ENCODE measurements at places on chromosomes 3 and 15.

GRCh38 chr15:41774062-41774881, at the start of gene MAPKBP1:
TSS of gene MAPKBP1 (plus strand) at chr15:41774484. CDS start at chr15:41775276, 792 bp downstream.
- DNase-seq = peak; percentile 96

- DNase-seq = no peak
These were observed 237.4 kb upstream of the UMPS start for GRCh38 chr3:124492824-124493223.

DNA sequence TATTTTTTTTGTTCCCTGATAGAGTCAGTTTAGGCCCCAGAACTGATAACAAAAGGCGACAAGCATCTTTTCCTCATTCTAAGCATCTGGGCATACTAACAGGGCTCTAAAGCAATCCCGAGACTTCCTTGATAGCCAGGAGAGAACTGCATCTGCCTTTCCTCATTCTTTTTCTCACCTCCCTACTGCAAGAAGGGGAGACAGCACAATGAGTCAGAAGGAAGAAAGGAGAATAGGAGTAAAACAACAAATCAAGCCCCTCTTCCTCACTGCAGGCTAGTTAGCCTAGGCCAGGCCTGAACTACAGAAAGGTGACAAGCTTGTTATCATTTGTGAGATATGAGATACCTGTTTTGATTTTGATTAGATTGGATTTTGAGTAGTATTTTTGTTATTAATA, 97.9 kb downstream of the NAALADL2 start:
- no peak for DNase-seq

DNA sequence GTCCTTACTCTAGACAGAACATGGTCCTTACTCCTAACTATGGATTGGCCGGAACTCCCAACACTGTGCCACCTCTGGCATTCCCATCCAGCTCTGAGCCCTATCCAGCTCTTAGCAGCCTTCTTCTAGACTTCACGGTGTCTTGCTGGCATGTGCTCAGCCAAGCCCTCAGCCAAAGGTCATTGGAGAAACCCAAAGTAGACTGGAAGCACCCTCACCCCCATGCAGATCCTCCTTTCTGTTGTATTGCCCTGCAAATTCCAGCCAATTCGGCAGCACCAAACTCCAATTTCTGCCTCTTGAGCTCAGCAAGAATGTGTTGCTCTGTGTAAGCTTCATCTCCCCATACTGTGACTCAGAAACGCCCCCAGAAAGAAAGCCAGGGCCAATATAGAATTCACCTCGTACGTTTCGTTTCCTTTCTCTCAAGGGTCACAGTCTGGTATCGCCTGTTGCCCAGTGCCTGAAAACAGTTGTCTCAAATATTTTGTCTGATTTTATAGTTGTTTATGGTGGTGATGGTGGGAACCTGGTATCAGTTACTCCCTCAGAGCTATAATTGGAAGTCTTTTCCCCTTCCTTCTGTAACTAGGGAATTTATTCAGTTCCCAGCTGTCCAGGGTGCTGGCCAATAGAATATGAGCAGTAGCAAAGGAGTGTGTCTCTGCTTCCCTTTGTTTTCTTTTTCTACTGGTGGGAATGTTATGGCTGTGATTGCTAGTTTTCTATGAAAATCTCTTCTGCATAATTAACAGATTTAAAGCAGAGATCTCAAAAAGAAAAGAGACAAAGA, 28.4 kb upstream of the EPHB3 start:
- DNase-seq = no peak

- DNase-seq = no peak
These were observed 6.7 kb downstream of the CEMIP start for GRCh38 chr15:80785811-80786354.

DNA sequence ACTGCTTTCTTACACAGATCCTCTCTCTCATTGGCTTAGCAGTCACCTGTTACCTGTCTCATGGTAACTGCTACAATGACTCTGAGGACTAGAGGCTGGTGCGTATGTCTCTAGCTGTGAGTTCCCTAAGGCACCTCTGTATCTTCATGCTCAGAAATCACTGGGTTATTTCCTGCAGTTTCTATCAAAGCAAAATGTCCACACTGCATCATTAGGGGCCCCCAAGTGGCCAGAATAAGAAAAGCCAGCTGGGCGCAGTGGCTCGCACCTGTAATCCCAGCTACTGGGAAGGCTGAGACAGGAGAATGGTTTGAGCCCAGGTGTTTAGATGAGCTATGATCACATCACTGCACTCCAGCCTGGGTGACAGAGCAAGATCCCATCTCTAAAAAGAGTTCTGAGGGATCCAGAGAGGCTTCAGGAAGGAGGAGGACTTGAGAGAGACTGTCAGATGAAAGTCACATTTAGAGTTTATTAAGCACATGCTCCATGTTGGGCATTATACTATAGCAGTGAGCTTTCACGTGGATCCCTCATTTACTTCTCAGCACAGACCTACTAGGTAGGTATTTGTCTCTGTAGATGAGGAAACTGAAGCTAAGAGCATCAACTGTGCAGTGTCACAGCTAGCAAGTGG, 2.3 kb upstream of the VPS18 start:
- no peak for DNase-seq

GRCh38 chr3:155619118-155619915, 125.6 kb downstream of the PLCH1 start:
- no peak for DNase-seq

GRCh38 chr3:11600501-11601282, 43.0 kb downstream of the VGLL4 start:
- DNase-seq = no peak

DNA sequence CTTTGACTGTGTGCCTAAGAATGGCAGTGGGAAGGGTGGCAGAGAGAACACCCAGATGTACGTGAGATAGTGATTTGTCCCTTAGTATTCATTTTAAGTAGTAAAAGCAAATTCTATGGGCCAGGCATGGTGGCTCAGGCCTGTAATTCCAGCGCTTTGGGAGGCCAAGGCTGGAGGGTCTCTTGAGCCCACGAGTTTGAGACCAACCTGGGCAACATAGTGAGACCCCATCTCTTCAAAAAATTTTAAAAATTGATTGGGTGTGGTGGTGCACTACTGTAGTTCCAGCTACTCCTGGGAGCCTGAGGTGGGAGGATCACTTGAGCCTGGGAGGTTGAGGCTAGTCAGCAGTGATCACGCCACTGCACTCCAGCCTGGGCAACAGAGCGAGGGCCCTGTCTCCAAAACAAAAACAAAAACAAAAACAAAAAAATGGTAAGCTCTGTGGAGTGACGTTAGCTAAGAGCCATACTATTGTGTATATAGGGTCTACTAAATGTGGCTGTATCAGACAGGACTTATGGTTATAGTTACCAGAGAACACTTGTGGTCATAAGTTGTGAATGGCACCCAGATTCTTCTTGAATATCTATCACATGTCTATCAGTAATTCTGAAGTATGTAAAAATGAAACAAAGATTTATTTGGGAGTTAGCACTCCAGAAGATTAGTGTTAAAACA, 171.5 kb downstream of the TCF12 start:
- no peak for DNase-seq

GRCh38 chr15:65105038-65105437, 10.0 kb downstream of the UBAP1L start:
- DNase-seq = no peak

GRCh38 chr15:77440378-77440999, 19.8 kb downstream of the HMG20A start:
- no peak for DNase-seq

- DNase-seq = no peak
These were observed 81.9 kb downstream of the IL1RAP start for GRCh38 chr3:190595807-190596206.

GRCh38 chr15:26572602-26573350, 200.1 kb downstream of the GABRB3 start:
- no peak for DNase-seq

GRCh38 chr3:183181606-183182005, 19.1 kb upstream of the LAMP3 start:
- DNase-seq = no peak

DNA sequence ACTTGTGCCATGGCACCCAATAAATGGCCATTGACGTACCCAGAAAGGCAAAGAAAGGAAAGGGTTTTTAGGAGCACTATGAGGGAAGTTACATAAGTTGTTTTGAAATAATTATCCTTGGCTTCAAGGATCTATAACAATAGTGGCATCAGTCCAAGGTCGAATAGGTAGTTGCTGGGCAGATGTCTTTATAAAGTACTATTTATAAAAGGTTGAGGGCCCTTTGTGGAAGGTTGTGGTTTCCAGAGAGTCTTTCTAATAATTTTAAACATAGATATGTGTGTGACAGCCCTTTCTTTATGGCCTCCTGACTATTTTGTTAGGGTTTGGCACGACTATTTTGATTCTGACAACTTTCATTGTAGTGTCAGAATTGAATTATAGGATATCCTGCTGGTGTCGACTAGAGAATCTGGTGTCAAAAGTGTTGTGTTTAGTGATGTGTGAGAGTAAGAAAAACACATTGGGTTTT, 260.5 kb downstream of the PYDC2 start:
- DNase-seq = no peak

GRCh38 chr3:32842531-32842931, 24.7 kb downstream of the TRIM71 start:
- no peak for DNase-seq

- no peak for DNase-seq
These were observed 236.8 kb downstream of the OPA1 start for GRCh38 chr3:193829781-193830180.

DNA sequence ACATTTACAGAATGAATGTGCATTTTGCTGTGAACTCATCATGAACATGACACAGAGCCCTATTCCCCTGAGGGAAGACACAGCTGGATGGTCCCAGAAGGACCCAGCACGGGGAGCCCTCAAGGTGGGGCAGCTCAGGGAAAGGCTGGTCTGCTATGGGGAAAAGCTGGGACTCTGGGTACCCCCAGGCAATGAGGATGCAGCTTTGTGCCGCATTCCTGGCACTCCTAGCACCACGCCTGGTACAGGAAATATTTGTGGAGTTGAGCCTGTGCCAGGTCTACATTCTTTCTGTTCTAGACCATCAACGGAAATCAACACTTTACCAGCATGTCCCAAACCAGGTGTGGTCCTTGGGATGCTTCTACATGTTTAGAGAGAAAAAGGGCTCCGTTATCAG, 74.0 kb downstream of the SRGAP3 start:
- no peak for DNase-seq

- DNase-seq = no peak
These were observed 2.5 kb upstream of the AEN start for GRCh38 chr15:88618686-88619085.

GRCh38 chr15:76024021-76024768, 12.0 kb upstream of the NRG4 start:
- no peak for DNase-seq

DNA sequence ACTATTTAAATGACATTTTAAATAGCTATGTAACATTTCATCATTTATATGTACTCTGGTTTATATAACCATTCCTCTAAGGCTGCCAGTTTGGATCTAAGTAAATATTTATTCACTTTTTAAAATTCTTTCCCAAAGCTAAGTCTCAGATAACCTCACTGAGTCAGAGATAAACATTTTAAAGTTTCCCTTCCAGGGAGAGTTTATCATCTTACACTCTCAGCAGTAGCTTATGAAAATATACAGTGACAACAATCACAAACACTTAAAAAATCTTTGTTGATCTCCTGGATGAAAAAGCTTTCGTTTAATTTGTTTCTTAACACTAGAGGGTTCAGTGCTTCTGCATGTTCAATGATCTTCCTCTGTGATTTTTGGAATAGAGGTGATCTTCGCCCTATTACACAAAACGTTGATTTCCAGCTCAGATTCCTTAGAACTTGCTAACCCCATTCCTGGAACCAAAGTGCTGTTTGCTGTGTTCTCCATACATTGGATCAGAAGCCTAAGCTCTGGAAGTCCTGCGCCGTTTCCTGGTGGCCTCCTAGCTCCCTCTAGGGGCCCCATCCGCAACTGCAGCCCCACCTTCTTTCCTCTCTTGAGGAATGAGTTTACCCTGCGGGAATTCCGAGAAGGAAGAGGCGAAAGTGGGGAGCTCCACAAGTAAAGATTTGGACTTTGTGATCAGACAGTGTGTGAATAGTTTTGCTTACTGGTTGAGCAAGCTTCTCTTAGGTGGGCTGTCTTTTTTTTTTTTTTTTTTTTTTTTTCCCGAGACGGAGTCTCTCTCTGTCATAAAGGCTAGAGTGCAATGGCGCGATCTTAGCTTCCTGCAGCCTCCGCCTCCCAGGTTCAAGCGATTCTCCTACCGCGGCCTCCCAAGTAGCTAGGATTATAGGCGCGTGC, 29.3 kb upstream of the SACM1L start:
- no peak for DNase-seq

- DNase-seq = peak; percentile 57
These were observed 11.6 kb upstream of the ZXDC start for GRCh38 chr3:126487151-126487771.

DNA sequence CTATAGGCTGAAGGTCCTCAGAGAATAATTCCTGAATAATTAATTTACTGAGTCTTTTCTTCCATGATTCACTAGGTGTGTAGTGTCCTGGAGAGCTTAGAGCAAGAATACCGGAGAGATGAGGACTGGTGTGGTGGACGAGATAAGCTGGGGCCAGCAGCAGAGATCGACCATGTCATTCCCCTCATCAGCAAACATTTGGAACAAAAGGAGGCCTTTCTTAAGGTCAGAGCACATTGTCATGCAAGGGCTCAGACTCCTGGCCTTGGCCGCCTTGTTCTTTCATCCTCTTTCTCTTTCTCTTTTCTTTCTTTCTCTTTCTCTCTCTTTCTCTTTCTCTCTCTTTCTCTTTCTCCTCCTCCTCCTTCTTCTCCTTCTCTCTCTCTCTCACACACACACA, 291.4 kb upstream of the UMPS start:
- DNase-seq = no peak

GRCh38 chr3:13201851-13202250, 128.6 kb upstream of the IQSEC1 start:
- no peak for DNase-seq

GRCh38 chr3:15781637-15782402, 16.0 kb downstream of the ANKRD28 start:
- DNase-seq = no peak

- DNase-seq = no peak
These were observed 65.6 kb downstream of the NIPA2 start for GRCh38 chr15:22903961-22904534.
